ENCODE measurements at places on chromosomes 5 and 9.

DNA sequence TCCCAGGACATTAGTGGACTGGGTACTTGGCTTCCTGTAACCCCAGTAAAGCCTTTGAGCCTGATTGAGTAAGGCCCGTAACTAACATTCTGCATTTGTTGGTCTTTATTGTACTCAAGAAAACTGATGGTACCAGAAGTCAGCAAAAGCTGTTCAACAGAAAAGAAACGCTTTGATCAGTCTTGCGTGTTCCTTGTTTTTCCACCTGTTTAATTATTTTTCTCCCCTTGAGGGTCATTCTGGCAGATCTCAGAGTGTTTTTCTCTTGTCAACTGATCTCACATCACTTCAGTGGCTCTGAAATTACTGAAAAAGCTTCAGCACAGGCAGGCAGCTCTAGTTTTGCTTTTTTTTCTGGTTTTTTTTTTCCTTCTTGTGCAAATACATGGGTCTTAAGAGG lies 6.1 kb upstream of the TMEM268 start:
- no peak for DNase-seq

DNA sequence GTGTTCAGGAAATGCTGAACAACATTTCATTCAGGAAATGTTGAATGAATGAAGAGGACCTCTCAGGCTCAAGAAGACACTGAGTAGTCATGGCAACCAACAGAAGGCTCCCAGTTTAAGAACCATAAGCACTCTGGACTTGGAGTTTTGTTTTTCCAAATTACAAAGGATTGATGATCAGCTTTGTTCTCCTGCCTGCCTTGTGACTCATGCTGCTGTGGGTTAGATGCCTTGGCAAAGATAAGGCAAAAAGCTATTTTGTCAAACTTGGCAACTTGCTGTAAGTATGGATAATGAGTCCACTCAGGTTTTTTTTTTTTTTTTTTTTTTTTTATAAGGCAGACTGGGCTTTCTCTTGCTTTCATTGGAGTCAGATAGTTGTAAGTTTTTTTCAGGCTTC lies 365.0 kb downstream of the TMEM232 start:
- DNase-seq, result peak; percentile 32

GRCh38 chr5:179439181-179439985 lies 94.1 kb upstream of the ADAMTS2 start:
- no peak for DNase-seq

- no peak for DNase-seq
Observed at GRCh38 chr9:15280647-15281046, 26.4 kb downstream of the TTC39B start.

DNA sequence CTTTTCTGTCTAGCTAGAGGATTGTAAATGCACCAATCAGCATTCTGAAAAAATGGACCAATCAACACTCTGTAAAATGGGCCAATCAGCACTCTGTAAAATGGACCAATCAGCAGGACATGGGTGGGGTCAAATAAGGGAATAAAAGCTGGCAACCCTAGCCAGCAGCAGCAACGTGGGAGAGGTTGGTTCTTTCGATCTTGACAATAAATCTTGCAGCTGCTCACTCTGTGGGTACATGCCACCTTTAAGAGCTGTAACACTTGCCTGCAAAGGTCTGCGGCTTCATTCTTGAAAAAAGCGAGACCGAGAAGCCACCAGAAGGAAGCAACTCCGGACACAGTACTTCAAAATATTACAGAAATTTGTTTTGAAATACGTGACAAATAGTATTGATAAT lies 424.6 kb upstream of the CDH9 start:
- no peak for DNase-seq

DNA sequence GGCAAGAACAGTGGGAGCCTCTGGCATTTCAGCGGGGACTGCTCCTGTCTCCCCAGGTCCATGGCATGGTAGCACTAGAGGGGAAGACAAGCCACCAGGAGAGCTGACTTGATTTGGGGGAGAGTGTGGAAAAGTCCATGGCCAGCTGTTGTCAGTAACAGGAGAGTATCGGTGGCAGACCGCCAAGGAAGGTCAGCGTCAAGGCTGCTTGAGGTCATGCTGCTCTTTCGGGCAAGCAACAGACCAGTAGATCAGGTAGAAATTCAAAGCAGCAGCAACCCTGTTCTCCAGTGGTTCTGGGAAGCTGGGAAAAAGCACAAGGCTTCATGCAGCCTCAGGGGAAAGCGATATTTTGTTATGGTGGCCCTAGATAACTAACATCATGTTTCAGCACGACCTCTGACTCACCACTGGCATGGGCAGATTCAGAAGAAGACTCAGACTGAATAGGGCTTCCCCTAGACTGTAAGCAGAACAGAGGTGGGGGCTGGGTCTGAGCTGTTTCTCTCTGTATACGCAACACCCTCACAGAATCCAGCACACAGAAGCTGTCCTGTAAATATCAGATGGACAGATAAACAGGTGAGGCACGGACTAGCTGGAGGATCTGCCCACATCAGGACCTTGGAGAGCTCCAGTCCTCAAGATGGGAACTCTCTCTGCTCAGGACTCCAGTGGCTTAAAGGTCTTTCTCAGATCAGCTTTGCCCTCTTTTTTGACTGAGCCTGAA lies 35.2 kb upstream of the PLEKHG4B start:
- DNase-seq, result peak; percentile 44

- DNase-seq, result peak; percentile 12
Observed at GRCh38 chr9:119026120-119026519, 343.1 kb downstream of the BRINP1 start.
